ENCODE measurements at places on chromosomes 3 and 15. TPM values are rescaled to one million over a fixed set of nuclear protein-coding genes. Genes with fewer than 3 reads are reported as not detected.

DNA sequence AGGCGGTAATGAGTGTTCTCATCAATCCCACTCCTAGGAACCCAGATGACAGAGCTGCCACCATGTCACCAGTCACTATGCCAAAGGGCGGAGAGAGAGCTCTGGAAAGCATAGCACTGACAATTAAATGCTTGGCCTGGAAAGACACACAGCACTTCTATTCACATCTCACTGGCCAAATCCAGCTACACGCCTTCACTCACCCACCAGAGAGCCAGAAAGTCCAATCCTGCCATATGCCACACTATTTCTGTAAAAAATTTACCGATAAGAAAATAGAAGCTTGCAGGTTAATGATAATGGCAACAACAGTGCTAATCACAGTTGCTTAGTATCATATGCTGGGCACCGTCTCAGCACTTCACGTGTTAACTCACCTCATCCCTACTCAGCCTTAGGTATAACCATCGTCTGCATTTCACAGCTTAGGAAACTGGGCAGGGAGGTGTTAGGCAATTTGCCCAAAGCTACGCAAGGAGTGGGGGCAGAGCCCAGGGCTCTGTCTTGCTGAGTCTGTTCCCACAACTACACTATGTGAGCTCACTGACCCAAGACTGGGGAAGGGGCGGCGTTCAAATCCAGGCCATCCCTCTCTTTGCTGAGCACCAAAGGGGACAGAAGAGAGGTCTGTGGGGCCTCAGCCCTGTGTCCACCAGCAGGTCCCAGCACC is 16.5 kb downstream of the KLHL25 start:
- DNase-seq, result no peak

- DNase-seq, result no peak
Observed at GRCh38 chr15:52097180-52097579, 15.4 kb downstream of the BCL2L10 start.

The FAM240A gene
- total RNA-seq, result not detected

GRCh38 chr3:191973820-191974219 is 512.9 kb downstream of the PYDC2 start:
- no peak for DNase-seq

DNA sequence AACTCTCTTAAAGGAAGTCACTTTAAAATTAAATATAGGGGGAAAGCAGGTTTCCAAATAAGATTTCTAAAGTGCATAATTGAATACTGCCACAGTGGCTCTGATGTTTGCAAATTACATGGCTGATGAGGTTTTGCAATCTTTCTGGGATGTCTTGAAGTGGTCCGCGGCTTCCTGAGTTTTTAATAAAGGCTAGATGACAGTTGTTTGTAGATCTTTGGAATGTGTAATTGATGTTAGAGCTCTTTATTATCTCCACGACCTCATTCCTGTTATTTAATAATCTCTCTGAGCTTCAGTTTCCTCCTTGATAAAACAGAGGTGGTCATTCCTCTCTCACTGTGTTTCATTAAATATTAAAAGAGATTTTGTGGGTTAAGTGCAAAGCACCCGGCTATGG is 27.0 kb upstream of the CEMIP start:
- DNase-seq, result no peak

DNA sequence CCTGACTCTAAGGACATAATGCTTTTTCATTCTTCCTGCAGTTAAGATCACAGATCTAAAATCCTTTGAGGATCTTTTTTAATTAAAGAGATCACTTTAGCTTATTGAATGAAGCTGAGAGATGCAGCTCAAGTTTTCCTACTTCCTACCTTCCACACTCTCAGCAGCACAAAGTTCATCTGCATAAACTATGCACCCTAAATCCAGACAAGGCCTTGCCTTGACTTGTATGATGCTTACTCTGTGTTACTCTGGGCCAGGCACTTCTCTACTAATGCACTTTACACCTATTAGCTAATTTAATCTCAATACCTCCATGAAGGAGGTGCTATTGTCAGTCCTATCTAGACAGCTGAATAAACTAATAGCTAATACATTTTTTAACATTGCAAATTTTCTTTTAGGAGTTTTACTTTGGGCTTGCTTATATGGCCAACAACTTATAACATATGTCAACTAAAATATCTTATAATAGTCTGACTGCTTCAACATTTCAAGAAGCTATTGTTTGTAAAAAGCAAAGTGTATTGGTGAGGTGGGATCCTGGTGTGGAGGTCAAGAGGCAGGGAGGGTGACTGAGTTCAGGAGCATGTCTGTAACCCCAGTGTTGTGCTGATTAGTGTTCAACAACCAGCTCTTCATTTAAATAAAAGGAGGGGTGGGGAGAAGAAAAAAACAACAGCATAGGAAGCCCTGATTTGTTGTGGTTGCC is 172.4 kb upstream of the ATP11B start:
- no peak for DNase-seq

The BNC1 gene
- total RNA-seq, result 0.07 TPM

GRCh38 chr3:113262304-113262665 is 50.9 kb downstream of the BOC start:
- no peak for DNase-seq

- no peak for DNase-seq
Observed at GRCh38 chr3:182861348-182861747, 68.0 kb downstream of the ATP11B start.

DNA sequence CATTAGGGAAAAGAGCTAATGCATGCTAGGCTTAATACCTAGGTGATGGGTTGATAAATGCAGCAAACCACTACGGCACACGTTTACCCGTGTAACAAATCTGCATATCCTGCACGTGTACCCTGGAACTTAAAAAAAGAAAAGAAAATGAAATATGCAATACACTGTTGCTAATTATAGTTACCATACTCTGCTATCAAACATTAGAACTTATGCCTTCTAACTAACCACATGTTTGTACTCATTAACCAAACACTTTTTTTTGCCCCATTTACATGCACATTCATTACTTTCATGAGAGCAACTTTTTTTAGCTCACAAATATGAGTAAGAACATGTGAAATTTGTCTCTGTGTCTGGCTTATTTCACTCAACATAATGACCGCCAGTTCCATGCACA is 253.1 kb downstream of the CGGBP1 start:
- no peak for DNase-seq

DNA sequence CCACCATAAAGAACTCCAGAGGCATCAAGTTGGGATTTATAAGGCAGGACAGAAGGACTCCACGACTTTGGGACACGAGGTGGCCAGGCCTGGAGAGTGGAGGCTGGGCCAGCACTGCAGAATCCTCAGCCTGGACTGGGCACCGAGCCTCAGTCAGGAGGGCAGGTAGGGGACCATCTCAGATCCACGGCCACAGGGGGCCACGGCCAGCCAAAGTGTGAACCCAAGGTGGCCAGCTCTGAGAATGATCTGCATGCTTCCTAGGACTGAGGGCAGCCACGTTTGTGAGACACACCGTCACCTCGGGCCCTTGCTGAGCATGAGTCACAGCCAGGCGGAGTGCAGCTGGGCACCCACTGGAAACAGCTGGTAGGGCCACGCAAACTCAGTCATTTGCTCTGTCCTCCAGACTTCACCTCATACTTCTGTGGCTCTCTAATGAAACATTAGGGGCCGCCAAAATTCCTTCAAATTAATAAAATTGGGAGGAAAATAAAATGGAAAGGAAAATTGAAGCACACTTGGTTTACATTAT is 65.8 kb downstream of the CTNNB1 start:
- no peak for DNase-seq

The ABHD17C gene
- total RNA-seq, result 20.9 TPM

DNA sequence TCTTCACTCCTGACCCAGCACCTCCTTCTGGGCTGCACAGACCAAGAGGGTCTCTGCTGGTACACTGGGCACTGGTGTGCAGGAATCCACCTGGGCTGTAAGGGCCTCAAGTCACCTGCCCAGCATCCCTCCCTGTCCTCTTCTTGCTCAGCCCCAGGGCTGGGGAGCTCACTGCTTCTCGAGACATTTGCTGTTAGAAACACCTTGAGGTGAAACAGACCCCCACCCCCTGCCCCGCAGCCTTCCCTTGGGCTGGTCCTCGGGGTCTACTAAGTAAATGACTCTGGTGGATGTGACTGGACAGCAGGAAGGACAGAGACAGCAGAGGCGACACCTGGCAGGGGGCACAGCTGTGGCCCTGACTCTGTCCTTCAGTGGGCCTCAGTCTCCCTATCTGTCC is 29.1 kb downstream of the LOXL1 start:
- no peak for DNase-seq

The SEC22C gene
- total RNA-seq, result 35.2 TPM

GRCh38 chr15:47412136-47412535 is 305.2 kb upstream of the SEMA6D start:
- no peak for DNase-seq

DNA sequence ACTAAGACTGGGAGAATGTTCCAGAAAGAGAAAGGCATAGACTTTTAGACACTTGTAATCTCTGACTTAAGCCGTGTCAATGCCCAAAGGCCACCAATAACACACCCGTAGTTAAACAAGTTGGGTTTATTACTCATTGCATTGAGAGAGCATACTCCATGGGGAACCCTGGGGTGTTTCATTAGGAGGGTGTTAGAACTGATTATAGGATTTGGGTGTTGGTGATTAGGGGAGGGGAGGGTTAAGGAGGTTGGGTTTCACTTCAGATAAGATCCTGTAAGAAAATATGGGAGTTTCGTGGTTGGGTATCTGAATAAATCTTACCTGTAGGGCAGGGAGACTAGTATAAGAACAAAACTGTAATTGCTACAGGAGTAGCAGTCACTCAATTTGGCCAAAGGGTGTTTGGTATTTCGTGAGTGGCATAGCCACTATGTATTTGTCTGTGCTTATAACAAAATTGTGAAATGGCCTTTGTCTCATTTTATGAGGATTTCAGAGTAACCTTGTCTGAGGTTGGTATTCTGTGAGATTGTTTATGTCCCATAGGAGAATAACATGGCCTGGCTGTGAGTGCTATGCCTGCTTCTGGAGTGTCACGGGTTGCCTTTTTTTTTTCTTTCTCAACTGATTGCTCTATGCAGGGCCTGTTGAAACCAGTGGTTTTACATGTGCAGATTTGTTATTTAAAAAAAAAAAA is 2.9 kb downstream of the HACD3 start:
- DNase-seq, result peak; percentile 53

DNA sequence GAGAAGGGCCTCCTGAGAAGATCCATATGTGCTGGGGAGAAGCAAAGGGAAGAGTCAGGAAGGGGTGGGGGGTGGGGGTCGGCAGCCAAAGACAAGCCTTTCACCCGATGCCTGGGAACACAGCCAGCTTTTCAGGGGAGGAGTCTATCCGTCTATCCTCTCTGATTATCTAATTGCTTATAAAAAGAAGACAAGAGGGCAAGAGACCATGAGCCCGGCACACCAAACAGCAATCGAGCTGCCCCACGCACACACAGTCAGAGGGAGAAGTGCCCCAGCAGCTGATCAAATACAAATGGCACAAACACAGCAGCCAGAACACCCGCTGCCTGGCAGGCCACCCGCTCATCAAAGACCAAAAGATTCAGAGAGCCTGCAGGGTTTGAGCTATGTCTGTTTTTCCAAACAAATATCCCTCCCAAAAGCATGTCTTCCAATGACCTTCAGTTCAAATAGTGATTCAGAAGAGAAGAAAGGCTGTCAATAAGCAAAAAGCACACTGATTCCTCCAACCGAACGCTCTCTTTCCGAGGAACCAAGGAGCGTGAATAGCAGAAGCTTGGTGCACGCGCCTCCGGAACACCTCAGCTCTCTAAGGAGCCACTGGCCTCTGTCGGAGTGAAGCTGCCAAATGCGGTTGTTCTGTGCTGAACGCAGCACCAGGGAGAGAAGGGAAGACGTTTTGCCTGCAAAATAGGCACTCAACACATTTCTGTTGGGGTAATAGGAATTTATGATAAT is 419.2 kb downstream of the OCA2 start:
- peak; percentile 71 for DNase-seq

DNA sequence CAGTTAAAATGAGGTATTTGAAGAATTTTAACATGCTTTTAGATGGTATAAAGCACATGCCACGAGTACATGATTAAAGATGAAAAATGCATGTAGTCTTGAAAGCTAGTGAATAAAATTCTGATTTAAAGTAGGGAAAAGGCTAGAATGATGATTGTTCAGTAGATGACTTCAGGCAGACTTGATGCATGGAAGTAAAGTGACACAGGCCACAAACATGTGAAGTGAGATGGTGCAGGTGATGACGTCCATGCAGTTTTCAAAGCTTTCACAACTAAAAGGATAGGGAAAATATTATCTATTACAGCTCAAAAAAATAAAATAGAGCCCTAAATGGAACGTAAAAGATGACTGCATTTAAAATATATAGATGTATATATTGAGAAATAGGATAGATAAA is 140.9 kb downstream of the TFG start:
- DNase-seq, result no peak

GRCh38 chr3:115160295-115160694 is 13.2 kb upstream of the ZBTB20 start:
- DNase-seq, result no peak

- DNase-seq, result peak; percentile 68
Observed at GRCh38 chr15:81357180-81357686, 16.8 kb downstream of the TMC3 start.

DNA sequence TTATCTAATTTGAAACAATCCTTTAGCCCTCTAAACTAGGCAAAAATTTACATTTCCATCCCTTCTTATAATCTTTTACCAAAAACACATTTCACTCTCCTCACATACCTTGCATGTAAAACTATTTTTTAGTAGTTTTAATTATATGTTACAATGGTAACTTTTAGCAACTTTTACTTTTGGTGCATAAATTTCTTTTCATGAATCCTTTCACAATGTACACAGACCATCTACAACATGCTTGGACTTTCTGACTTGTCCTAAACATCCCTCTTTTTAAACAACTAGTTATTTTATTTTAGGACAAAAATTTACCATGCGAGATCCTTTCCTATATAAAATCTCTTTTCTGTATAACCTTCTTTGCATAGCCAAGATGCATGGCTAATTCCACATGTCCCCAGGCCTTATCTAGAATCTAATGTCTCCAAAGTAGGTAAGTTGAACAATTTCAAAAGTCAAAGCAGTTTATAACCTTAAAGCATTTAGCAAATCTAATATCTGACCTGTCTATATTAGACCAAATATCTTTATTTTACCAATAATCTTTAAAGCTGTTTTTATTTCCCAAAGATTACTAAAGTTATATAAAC is 14.4 kb upstream of the ALDH1L1 start:
- DNase-seq, result no peak

The AADACL2 gene
- total RNA-seq, result not detected

DNA sequence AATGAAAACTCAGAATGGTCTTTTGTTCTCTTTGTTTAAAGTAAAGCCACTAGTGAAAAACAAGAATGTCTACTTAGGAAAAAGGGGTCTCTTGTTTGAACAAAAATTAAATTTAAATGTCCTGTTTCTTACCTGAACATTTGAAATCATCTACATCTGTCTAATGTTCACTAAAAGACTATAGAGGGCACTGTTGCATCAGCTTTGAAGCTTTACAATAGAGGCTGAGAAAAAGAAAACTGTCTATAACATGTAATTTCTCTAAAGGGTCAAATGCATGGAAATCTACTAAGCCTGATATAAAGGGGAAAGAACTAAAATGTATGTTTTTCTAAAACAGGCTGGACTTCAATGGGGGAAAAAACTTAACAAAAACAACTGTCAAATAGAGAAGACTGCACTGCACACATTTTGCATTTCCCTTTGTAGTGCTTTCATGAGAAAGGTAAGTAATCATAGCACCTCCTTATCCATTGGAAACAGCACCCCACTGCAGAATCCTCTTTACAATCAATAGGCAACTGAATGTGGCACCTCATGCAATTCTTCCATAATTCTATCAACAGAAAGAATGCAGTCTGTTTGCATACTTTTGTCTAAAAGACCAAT is 26.3 kb downstream of the DPH6 start:
- DNase-seq, result no peak
